ENCODE measurements at places on chromosomes 13 and 19.

- DNase-seq: no peak
Observed at GRCh38 chr19:30968210-30968609, 381.0 kb downstream of the TSHZ3 start.

GRCh38 chr19:27929399-27929798 lies 1283.6 kb downstream of the UQCRFS1 start:
- no peak for DNase-seq

DNA sequence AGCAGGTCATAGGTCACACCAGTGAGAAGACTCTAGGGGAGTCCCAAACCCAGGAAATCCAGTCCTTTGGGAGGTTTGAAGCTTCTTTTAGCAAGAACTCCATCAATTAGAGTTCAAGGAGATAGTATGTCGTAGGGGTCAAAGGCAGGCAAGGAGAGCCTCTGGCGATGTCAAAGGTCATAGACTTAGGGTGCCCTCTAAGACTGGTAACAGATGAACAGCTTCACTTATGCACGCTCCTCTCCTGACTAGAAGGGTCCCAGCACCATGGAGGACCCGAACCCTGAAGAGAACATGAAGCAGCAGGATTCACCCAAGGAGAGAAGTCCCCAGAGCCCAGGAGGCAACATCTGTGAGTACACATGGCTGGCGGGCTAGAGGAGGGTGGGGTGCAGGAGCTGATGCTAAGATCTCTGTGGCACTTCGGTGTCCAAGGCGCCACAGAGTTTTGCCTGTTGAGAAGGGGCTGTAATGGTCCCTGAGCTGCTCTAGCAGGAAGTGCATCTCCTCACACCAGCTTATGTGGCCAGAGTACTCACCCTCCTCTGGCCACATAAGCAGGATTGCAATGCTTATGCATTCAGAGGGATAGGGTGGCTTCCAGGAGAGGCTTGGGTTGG lies 557 bp downstream of the ZNF576 start:
- DNase-seq: no peak

GRCh38 chr13:46345866-46346265 lies 41.2 kb downstream of the RUBCNL start:
- DNase-seq: no peak

- peak; percentile 77 for DNase-seq
Observed at GRCh38 chr13:77697217-77698103, at the start of gene SLAIN1. TSS of gene SLAIN1 (plus strand) at chr13:77697687. CDS start at chr13:77697914, 227 bp downstream.

- peak; percentile 76 for DNase-seq
Observed at GRCh38 chr19:18290302-18291018, 9.0 kb upstream of the JUND start.

DNA sequence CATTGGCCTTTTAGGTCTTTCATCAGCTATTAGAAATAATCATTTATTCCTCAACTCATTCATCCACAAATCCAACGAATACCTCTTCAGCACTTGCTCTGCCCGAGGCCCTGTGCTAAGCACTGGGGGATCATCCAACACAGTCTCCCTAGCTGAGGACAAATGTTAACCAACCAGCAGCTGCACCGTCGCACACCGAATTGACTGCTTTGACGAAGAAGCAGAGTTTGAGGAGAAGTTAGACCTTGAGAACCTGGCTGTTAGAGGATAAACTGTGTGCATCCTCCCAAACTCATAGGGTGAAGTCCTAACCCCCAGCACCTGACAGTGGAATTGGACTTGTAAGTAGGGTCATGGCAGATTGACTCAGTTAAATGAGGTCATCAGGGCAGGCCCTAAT lies 170.9 kb downstream of the USP12 start:
- DNase-seq: no peak

DNA sequence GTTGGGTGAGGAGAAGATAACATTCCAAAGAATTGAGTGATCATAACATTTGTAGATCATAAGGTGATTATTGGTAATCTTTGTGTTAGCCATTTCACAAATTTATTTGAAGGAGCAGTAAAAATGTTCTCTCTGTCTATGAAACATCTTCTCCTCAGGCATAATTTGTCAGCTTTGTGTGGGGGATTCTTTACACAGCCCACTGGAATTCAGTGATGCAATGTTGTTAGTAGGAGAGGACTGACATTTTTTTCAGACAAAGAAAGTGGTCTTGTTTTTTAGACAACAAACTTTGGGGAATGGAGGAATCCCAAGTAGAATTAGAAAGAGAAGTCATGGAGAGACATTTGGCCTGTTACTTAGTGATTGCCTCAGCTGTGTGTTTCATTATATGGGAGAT lies 100.3 kb downstream of the ITGBL1 start:
- no peak for DNase-seq

- peak; percentile 29 for DNase-seq
Observed at GRCh38 chr19:13983213-13983889, 22.8 kb downstream of the RFX1 start.

DNA sequence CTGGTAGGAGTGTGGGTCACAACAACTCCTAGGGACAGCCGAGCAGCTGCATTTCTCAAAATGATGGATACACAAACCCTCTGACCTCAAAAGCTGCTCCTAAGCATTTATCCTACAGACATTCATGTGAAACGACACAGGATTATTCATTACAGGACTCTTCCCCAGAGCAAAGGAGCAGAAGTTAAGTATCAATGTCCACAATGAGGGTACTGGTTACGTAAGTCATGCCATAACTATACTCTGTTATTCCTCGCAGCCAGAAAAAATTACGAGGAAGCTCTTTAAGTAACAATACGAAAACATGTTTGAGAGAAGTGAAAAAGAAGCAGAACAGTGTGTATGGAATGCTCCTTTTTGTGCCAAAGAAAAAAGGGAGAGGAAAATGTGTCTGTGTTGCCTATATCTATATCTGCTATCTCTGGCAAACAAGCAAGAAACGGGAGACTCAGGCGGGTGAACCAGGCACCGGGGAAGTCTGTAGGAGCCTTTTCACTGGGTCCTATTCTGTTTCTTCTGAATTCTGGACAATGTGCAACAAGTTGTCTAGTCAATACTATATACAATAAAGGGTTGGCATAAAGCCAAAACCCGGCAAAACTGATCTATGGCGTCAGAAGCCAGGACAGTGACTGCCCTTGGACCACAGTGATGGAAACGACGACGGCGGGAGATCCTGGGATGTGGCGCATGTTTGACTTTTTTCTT lies 1.3 kb downstream of the ISOC2 start:
- DNase-seq: no peak

DNA sequence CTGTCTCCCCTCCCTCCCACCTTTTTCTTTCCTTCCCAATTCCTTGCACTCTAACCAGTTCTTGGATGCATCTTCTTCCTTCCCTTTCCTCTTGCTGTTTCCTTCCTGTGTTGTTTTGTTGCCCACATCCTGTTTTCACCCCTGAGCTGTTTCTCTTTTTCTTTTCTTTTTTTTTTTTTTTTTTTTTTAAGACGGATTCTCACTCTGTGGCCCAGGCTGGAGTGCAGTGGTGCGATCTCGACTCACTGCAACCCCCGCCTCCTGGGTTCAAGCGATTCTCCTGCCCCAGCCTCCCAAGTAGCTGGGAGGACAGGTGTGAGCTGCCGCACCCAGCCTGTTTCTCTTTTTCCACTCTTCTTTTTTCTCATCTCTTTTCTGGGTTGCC lies 6.9 kb downstream of the MYADM start:
- DNase-seq: no peak

GRCh38 chr13:95629071-95629470 lies 15.4 kb downstream of the DZIP1 start:
- DNase-seq: no peak

GRCh38 chr13:100039740-100040139 lies 49.2 kb upstream of the PCCA start:
- no peak for DNase-seq

DNA sequence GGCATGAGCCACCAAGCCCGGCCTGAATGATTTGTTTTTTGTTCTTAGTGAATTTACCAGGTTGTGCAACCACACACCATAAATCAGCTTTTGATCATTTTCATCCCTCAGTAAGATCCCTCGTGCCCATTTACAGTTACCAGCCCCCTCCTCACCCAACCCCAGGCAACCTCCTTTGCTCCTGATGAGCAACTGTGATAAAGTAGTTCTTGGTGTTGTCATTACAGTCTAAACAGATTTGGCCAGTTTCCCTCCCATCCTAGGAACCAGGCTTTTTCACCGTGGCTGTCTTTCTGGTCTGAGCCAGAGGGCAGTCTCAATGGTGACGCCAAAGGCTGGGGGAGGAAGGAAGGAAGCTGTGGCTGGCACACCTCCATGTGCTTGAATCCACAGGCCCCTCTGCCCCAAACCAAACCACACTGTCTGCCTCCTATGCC lies 61.2 kb upstream of the WDFY2 start:
- DNase-seq: no peak

DNA sequence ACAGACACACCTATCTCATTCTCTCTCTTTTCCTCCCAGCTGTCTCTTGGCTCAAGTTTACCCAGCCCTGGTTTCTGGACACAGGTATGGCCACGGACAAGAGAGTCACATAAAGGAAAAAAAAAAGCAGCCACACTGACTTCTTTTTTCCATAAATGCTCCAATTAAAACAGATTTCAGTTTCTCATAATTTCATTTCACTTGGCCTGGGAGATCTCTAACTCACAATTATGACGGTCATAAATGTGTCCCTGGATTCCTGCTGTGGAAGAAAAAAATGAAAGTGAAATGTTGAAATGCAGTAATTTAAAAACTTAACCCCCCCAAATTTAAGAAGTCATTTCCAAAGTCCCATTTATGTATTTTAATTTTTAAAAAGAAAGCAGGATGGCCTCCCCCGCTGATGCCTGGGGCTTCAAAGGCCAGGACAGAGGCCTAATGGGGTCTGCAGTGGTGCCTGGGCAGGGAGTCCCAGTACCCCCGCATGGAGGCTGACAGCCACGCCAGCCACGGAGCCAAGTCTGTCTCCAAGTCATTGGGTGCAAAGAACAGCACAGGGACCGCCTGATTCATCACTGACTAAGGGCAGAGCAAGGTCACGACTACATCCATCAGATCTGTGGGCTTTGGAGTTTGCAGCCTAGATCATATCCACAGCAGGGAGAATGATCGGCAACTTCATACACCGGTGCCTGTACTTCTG lies 79.7 kb downstream of the TSHZ3 start:
- DNase-seq: no peak

DNA sequence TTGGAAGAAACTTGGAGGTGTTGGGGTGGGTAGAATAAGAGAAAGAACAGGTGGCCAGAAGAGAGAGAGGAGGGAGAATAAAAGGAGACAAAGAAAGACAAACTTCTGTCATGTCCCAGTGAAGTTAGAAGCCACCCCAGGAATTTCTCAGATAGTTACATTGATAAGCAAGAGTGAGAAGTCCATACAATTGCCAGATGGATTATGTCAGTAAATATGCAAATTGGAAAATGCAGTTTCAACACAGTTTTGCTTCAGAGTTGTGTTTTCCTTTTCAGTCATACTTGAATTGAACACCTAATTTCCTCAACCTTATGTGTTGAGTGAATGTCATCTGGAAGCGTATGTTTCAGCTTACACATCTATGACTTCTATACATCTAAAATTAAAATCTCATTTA lies 139.2 kb downstream of the RXFP2 start:
- DNase-seq: no peak

- no peak for DNase-seq
Observed at GRCh38 chr19:3743486-3743885, 18.0 kb downstream of the APBA3 start.

- no peak for DNase-seq
Observed at GRCh38 chr13:58329746-58330145, 698.2 kb downstream of the PCDH17 start.

DNA sequence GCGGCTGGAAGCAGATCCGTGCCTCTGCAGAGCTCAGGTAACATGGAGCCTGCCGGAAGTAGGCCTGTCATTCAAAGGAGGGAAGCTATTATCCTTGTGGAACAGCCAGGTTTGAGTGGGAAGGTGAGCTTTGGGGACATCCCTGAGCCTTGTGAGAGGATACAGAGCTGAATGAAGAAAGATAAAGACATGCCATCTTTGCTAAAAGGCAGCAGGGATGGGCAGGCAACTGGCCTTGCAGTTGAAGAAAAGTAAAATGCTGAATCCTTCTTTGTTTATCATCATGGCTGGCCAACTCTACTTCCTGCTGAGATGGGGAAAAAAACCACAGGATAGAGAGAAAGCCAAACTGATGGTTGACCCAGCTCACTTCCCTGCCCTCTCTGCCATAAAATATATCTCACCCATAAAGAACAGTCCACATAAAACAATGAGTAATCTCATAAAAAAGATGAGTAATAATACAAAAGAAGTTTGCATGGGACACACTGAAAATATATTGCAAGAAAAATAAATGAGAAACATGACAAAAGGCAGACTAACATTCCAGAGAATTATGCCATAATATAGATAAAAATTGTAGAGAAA lies 226.3 kb downstream of the DLEU7 start:
- DNase-seq: no peak

DNA sequence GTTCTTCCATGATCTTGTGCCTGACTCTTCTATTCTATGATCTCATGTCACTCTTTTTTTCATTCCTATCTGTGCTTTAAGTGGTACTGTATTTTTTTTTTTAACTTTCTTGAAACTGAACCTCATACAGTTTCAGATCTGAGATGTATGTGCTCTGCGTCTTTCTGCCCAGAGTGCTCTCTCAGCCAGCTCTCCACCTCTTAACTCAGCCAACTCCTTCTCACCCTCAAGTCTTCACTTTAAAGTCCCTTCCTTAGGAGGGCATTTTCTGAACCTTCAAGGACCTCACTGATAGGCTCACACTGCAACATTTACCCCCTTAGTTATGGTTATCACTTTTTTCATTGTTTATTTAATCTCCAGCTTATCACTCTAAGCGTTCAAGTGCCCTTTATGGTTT lies 158.7 kb downstream of the IRS2 start:
- DNase-seq: no peak

DNA sequence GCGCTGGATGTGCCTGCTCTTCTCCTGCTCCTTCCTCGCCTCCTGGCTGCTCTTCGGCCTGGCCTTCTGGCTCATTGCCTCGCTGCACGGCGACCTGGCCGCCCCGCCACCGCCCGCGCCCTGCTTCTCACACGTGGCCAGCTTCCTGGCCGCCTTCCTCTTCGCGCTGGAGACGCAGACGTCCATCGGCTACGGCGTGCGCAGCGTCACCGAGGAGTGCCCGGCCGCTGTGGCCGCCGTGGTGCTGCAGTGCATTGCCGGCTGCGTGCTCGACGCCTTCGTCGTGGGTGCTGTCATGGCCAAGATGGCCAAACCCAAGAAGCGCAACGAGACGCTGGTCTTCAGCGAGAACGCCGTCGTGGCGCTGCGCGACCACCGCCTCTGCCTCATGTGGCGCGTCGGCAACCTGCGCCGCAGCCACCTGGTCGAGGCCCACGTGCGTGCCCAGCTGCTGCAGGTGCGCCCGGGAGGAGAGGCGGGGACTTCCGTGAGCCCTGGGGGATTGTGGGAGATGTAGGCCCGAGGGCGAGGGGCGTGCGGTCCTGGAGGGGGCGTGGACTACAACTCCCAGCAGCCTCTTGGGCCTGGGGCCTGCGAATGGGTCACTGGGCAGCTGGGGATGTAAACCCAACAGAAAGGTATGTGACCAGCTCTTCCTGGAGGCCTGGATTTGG lies 6.7 kb downstream of the KCNJ14 start:
- no peak for DNase-seq
